HuH-7.5 (cell line): ENCODE measurements at places on chromosomes 5 and 9.

GRCh38 chr9:124355039-124355940 is 60.0 kb downstream of the PSMB7 start:
- DNase-seq: no peak

DNA sequence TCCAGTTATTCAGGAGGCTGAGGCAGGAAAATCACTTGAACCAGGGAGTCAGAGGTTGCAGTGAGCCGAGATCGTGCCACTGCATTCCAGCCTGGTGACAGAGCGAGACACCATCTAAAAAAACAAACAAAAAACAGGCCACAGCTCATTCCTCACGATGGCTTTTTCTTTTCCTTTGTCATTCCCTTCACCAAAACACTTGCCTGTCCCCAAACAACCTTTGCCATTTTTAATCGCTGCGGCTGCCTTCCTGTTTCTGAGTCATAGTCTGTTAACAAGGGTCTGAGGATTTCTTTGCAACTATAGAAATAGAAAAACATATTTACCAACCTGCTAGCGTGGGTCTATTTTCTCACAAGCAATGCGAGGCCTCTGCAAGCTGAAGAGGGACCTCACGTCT is 123.0 kb upstream of the FSTL4 start:
- no peak for DNase-seq

DNA sequence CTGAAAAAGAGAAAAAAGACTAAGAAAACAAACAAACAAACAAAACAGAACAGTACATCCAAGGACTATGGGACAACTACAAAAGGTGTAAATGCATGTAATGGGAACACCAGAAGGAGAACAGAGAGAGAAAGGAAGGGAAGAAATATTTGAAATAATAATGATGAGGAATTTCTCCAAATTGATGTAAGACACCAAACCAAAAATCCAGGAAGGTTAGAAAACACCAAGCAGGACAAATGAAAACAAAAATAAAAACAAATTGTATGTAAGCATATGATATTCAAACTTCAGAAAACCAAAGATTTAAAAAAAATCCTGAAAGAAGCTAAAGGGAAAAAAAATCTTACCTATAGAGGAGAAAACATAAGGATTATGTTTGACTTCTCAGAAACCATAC is 125.9 kb upstream of the ACTBL2 start:
- DNase-seq: no peak

GRCh38 chr9:14272927-14273528 is 40.9 kb downstream of the NFIB start:
- DNase-seq: no peak

- DNase-seq: no peak
Measured at GRCh38 chr5:59066367-59067163, 483.7 kb downstream of the RAB3C start.
